DMS 273 treated with DMSO at 0.1 percent for 48 hours (cell line): ENCODE measurements at places on chromosomes 2 and 18.

- no peak for DNase-seq
These were observed 139.3 kb downstream of the SETBP1 start for GRCh38 chr18:44819944-44820510.

GRCh38 chr2:31067259-31067658 lies 71.0 kb downstream of the GALNT14 start:
- no peak for DNase-seq

DNA sequence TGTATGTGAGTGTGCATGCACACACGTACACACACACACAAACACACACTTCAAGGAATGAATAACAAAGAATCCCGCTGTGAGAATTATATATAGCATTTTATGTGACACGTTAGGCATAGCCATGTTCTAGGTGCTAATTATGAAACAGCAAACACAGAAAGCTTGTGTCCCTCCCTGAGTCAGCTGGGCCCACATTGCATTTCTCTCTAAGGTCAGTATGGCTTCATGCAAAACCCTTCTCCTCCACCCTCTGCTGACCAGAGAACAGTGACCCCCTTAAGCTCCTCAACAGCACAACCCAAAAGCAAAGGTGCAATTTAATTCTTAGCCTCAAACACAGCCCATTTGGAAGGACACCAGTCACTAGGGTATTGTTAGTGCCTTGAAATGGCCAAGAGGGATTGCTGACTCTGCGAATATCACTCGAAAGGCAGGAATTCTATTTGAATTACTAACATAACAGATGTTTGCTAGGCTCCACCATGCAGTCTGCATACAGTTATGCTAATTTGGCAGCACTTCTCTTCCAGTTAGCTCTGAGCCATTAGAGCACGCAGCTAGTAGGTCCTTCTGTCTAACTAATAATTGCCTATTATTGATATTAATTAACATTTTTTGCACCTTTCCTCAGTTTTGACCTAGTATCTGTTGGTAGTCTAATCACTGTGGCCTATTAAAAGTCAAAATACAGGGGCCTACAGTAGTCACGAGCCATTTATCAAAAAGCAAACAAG lies 149.0 kb downstream of the LNPK start:
- DNase-seq = peak; percentile 73

DNA sequence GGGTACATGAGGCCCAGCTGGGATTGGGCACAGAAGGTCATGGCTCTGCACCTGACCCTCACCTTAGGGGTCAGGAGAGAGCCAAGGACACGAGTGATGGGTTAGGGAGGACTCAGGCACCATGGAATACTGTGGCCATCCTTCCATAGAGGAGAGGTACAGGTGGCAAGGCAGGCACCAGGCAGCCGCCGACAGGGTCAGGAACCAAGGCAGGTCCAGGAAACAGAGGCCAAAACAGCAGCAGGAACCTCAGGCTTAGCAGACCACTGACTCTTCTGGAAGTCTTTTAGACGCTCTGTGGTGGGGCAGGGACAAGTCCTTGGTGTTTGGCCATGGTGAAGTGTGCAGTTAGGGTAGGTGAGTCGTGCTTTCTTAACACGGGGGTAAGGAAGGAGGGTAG lies 128.0 kb downstream of the NEDD4L start:
- DNase-seq = no peak

- no peak for DNase-seq
These were observed 58.7 kb downstream of the SLC25A12 start for GRCh38 chr2:171835386-171835785.

DNA sequence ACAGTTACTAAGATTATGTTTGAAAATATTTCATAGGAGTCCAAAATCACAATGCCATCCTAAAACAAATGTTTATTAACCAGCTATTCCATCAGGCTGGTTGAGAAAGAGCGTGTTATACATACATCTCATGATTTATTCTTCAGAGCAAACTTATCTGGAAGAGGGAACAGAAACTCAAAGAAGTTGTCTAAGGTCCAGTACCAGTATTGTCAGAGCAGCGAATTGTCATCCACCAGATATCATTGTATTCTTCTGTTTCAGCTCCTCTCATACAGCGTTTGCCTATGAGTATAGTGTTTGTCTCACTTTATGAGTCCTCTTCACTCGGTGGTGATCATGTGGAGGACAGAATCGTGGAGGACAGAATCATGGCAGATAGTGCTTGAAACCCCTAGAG lies 238.2 kb downstream of the OSR1 start:
- DNase-seq = no peak

- no peak for DNase-seq
These were observed 59.0 kb downstream of the SPRED2 start for GRCh38 chr2:65373365-65373918.

DNA sequence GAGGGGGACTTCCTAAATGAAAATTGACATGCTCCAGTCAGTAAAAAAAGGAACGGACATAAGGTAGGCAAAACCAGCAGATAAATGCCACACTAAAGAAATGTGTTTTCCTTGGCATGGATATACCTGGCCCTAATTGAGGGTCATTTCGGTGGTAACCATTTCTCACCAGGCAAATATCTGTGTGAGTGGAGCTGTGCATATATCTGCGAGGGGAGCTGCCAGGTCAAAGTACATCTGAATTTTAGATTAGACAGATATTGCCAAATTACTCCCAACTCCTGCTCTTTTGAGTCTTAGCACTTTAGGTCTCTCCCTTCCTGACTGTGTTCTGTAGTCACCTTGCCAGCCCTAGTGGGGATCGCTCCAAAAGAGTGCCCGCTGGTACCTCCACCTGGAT lies 204.2 kb downstream of the SH3BP4 start:
- no peak for DNase-seq

- DNase-seq = no peak
These were observed 59.9 kb upstream of the POU3F3 start for GRCh38 chr2:104793966-104794365.

DNA sequence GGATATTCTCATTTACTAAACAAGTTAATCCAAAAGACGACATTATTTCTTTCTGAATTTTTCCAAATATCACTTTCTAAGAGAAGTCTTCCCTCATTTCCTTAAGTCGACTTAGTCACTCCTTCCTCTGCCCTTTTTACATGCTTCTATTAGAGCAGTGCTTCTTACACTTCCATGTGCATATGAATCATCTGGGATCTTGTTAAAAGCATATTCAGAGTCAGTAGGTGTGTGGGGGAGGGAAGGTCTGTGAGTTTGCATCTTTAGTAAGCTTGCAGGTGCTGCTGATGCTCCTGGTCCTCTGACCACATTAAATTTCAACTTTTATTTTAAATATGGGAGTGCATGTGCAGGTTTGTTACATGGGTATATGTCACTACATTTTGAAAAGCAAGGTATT lies 582.6 kb downstream of the NRXN1 start:
- DNase-seq = no peak

DNA sequence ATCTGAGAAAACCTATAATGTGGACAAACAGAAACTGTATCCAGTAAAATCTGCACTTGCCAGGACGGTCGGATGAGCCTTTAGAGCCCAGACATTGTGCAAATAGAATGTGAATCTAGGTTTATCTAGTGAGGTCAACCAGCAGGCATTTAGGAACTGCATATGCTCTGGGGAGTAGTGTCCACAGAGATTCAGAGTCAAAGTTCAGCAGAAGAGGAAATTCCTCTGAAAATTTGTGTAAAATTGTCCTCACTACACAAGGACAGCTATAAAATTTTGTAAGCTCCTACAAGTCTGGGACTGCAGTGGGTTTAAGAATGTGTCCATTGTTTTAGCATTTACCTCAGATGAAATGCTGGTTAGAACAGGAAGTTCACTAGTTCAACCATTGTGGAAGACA lies 9.8 kb upstream of the NDUFV2 start:
- DNase-seq = no peak

- no peak for DNase-seq
These were observed 32.1 kb upstream of the SIGLEC15 start for GRCh38 chr18:45793264-45793965.

GRCh38 chr2:72361521-72361920 lies 213.9 kb upstream of the CYP26B1 start:
- DNase-seq = no peak

- DNase-seq = no peak
These were observed 311.2 kb downstream of the OSR1 start for GRCh38 chr2:19046986-19047780.

- DNase-seq = no peak
These were observed 13.3 kb upstream of the GALM start for GRCh38 chr2:38652431-38653273.

- DNase-seq = no peak
These were observed 91.7 kb upstream of the RMDN2 start for GRCh38 chr2:37833423-37833822.

GRCh38 chr2:145416640-145417039 lies 896.7 kb upstream of the ZEB2 start:
- DNase-seq = no peak

- DNase-seq = no peak
These were observed 118.3 kb upstream of the DOK6 start for GRCh38 chr18:69282371-69282770.

DNA sequence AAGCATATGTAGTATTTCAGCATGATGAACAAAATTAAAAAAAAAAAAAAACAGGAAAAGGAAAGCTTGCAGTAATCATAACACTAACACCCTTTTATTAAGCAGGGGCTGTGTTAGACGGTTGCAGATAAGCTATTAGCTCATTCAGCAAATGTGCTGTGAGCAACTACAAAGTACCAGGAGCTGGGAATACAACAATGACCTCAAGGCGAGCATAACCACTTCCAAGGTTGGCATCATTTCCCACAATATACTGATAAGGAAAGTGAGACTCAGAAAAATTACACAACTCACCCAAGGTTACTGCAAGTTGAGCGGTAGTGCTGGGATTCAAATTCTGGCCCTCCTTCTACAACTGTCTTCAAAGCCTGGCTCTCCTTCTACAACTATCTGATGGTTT lies 38.2 kb upstream of the ACTR3 start:
- no peak for DNase-seq

GRCh38 chr2:25595393-25595792 lies 78.0 kb downstream of the DTNB start:
- no peak for DNase-seq

DNA sequence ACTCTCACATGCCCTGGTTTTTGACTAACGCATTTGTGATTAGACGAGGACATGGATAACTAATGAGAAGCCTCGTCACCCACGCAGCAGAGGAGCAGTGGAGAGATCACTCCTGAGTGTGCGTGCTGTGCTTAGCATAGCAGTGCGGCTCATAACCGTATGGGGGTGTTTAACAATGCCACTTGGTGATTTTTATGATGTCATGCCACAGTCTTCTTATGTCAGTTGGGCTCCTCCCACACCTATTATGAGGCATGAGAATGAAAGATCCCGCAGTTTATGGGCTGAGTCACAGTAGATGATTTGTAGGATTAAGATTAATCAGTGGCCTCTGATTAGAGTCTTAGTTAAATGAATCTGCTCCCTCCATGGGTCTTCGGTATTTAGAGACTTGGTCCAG lies 2.5 kb upstream of the SMIM21 start:
- no peak for DNase-seq

DNA sequence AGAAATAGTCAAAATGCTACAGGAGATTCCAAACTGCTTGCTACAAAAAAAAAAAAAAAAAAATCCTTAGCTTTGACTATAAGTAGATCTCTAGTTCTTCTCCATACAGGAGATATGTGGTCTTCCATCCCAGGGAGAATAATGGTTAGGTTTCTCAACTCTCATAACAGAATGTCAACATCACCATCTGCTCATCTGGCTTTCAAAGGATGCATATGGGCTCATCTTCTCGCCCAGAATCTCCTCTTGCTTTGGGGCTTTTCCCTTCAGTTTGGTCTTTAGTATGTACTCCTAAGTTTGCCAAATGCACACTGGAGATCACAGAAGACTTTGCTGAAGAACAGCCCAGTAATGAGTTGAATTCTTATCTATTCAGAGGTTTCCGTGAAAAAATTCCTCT lies 240.7 kb downstream of the NRXN1 start:
- DNase-seq = peak; percentile 39

DNA sequence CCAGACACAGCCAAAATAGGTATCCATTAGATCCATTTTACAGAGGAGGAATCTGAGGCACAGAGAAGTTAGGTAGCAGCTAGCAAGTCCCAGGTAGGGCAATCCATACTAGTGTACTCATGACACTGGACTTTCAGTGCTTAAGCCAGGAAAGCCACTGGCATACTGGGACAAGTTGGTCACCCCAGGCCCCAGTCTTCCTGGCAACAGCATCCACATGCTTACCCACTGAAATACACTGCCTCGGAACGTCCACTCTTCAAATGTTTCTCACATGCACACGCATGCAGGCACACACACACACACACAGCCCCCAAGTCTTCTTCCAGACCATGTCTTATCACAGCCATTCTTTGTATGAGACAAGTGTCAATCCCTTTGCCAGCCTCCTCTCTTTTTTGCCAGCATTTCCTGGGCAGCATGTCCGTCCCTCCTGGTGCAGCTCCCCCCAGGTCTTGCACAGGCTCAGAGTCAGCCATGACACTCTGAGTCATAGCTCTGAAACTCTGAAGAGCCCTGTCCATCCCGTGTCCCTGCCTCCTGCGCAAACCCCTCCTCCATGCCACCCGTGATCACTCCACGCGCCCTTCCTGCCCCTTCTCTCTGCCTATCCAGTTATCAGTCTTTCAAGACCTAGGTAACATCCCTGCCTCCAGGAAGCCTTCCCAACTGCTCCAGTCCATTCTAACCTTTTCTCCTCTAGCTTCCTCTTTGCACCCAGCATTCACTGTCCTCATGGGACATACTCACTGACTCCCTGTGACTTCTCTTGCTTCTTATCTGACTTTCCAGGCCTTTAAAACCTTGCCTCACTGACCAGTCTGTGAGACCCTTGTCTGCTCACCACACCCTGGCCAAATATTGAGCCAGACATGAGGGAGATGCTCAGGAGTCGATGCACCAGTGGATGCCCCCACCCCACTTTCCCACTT lies 10.9 kb upstream of the TEX261 start:
- DNase-seq = no peak

GRCh38 chr2:46539327-46540276 lies 60.2 kb downstream of the TMEM247 start:
- DNase-seq = no peak

DNA sequence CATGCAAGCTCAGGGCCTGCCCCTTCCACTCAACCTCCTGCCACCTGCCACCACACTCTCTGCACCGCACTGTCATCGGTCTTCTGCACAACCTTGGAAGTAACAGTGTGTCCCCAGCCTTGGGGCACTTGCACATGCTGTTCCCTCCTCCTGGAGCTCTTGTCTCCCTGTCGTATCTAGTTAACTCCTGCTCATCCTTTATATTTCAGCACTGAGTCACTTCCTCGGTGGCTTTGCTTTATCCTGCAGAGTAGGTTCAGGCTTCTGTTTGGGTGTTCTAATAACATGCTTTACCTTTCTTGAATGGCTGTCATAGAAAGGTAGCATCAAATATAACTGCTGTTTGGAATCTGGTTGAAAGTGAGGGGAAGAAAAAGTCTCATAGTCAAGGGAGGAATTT lies 25.3 kb downstream of the PAX8 start:
- DNase-seq = no peak

- DNase-seq = no peak
These were observed 47.6 kb downstream of the DHRS9 start for GRCh38 chr2:169116993-169117392.

GRCh38 chr2:97991081-97991856 lies 4.5 kb downstream of the TMEM131 start:
- DNase-seq = no peak

DNA sequence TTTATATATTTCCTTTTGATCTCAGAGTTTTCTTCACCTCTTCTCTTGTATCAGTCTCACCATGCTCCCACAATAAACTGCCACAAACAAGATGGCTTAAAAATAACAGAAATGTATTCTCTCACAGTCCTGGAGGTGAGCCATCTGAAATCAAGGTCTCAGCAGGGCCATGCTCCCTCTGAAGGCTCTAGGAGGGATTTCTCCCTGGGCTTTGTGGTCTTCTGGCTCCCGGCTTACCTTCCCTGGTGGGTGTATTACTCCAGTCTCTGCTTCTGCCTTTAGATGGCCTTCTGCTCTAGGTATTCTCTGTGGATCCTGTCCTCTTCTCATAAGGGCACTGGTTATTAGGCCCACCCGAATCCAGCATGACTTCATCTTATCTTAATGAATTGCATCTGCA lies 994.7 kb upstream of the POU3F3 start:
- no peak for DNase-seq
